ENCODE measurements at places on chromosomes 1 and 21.
A peak's percentile ranks its signal among the peaks of the same experiment; 100 is the strongest.

- DNase-seq = peak; percentile 49
Observed at GRCh38 chr1:22611530-22611947, 24.9 kb upstream of the C1QA start.

DNA sequence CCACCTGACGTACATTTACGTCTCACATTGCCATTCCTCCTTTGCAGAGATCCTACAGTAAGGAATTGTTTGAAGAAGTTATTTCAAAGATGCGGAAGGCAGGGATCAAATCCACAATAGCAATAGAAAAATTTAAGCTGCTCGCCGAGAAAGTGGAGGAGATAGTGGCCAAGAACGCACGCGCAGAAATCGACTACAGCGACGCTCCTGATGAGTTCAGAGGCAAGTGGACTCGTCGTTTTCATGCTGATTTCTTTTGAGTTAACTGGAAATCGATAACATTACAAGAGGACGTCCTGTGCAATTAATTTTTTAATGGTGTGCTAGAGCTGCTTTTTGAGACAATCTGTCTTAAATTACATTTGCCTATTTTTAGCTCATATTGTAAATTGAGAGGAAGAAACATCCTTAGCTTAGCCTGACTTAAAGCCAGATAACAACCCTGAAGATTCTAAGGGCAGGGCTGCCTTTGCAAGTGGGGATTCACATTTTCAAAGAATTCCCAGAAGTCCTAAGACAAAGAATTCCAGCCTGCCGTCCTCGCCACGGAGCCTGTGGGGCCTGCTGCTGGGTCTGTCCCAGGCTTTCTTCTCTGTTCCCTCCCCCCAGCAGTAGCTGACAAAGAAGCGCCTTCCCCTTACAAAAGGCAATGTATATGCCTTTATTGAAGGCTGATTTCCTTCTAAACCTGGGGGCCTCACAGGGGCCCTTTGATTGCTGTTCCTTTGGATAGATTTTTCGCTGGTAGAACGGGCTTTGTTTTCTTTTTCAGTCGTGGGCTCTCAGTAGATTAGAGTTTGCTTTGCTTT lies 31.6 kb upstream of the KIF1B start:
- DNase-seq = no peak

DNA sequence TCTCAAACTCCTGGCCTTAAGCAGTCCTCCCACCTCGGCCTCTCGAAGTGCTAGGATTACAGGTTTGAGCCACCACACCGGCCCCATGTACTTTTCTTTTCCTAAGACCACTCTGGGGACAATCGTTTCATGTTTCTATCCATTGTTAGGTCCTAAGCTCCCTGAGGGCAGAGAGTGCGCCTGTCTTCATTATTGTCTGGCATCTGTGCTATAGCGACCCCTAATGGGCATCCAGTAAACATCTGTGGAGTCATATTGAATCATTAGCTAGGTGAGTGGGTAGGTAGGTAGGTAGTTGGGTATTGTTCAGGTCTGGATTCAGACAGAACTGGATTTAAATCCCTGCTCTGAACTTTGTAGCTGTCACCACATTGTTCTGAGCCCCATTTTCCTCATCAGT lies 66.1 kb downstream of the TMEM53 start:
- no peak for DNase-seq

DNA sequence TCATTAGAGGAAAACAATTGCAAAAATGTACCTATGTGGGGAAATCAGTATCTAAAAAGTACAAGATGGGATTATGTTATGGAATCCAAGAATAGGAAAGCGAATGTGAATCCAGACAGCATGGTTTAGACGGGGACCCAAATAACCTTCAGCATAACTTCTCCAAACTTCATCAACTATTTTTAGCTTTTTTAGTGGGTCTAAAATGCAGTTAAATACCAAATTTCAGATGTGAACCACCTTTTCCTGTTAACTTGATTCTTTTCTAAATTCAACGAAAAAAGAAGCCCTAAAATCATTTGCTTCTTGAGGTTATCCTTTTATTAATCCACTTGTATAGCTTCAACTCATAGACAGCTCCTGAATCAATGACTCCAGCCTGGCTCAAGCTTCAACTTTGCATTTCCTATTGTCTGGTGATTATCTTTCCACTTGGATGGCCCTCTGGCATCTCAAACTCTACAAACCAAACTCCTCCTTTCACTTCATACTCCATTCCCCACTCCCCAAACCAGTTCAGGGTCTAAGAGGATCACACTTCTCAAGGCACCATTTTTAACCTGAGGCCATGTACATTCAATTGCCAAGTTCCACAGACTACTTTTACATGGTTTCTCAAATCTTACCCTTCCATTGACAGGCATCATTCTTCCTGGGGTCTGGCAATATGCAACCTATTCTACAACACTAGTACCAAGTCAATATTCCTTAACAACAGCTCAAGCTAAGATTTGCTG lies 7.4 kb downstream of the ERRFI1 start:
- no peak for DNase-seq
